Activated gamma-delta T cell treated with Interleukin-2 at 50 U/mL for 16 hours (primary cell): ENCODE measurements at places on chromosomes 2 and 18.

DNA sequence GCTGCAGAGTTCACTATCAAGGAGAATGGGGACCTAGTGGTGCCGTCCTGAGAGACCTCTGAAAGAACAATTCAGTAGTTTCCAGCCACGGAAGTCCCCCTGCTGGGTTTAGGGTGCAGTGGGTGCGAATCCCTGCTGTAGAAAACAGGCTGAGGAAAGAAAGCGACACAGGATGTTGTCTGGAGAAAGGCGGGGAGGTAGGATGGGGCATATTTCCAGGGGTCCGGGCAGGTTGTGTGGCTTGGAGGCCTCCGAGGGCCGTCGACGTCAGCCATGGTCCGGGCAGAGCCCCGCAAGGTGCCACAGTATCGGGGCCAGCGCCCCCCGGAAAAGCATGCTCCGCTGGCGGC lies 807 bp upstream of the CREB1 start:
- DNase-seq: peak; percentile 53

DNA sequence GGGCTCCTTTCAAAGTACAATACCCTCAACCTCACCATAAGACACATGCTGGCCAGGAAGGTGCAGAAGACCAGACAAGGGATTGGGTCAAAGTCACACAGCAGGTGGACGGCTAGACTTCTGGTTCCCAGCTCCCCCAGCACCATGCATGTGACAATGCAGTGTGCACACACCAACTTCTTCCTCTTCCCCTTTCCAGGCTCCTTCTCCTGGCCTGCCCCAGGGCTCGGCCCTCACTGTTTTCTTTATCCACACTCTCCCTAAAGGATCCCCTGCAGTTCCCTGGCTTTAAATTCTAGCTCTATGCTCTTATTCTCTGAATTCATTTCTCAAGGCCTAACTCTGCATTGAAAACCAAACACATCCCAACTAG lies 82.3 kb downstream of the LOXHD1 start:
- DNase-seq: no peak

DNA sequence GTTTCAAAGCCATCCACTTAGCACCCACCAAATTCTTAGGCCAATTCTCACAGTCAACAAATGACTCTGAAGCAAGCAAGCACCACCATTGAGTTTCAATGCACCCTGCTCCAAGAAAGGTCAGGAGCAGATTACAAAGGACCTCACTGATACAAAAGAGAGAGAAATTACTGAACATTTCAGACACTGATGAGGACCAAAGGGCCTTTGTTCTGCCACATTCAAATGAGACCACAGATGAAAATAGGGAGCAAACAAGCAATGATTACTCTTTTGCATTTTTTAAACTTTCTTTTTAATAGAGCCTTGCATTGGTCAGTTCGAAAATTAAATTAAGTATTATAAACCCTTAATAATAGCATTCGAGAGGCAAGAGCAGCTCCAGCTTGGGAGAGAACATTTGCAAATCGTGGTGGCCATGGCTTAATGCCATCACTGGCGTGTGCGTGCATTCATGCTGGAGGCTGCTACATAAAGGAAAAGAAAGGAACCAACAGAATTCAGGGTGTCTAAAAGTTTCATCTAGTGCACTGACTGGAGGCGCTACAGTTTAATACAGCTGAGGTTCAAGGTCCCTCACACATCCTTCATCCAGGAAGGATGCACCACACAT lies 87.5 kb downstream of the KLF7 start:
- no peak for DNase-seq

DNA sequence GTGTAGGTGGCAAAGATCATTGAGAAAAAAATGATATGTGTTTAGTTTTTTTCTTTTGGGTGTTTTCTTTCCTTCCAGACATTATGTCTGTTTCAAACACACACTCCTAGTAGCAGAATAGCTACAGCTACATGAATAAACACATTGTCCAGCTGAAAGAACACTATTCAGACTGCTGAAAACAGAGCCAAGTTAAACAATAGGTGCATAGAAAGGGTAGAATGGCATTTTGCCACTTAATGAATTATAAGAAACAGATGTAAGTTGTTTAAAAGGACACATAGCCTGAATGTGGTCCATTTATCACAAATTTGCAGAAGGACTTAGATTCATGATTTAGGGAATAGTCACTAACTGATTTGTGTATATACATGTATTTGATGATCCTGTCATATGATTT lies 20.1 kb downstream of the CTLA4 start:
- no peak for DNase-seq

DNA sequence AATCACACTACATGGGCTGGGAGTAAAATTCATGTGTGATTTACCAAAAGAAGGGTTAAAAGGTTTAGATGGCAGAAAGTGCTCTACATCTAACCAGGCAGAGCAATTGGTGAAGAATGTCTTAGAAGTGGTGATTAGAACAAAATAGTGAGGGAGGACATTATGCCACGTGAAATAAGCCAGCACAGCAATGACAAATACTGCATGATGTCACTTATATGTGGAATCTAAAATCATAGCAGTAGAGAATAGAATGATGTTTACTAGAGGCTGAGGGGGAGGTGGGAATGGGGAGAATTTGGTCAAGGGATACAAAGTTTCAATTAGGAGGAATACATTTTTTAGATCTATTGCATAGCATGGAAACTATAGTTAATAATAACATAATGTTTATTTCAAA lies 253.3 kb downstream of the KCNS3 start:
- no peak for DNase-seq

GRCh38 chr18:12031846-12032245 lies 50.5 kb downstream of the IMPA2 start:
- no peak for DNase-seq

- no peak for DNase-seq
Measured at GRCh38 chr2:28009732-28010131, 119.2 kb downstream of the BABAM2 start.
